ENCODE measurements at places on chromosomes 1 and 21.

GRCh38 chr1:215113776-215114153 is 31.2 kb downstream of the KCNK2 start:
- DNase-seq, result no peak

DNA sequence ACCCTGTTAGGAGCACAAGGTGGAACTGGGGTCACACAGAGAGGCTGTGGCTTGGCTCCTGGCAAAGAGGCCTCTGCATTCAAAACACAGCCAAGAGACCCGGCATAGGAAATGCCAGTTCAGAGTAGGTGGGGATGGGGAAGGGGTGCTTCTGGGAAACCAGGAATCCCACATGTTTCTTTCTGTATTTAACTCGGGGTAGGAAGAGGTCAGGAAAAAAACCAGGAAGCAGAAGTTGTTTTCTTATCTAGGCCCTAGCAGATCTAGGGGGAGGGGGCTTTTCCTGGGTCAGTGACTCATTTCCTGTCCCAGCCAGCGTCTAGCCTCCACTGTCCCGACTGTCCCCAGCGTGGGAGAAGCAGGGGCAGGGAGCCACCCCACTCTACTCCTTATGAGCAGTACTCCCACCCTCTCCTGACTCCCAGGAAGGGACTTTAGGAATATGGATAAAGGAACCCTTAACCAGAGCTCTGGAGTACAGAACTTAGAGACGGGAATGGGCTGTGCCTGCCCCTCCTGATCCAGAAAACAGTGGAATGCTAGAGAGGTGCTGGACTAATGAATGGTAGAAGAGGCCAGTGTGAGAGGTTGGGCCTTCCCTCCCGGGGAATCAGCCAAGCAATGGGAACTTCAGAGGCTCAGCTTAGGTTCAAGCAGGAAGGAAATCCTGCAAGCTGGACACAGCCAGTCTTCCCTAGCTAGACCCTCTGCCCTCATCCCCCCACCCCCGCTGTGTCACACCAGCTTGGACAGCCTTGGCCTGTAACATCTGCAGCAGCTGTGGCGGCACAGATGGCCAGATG is 5.7 kb downstream of the FHL3 start:
- peak; percentile 81 for DNase-seq

DNA sequence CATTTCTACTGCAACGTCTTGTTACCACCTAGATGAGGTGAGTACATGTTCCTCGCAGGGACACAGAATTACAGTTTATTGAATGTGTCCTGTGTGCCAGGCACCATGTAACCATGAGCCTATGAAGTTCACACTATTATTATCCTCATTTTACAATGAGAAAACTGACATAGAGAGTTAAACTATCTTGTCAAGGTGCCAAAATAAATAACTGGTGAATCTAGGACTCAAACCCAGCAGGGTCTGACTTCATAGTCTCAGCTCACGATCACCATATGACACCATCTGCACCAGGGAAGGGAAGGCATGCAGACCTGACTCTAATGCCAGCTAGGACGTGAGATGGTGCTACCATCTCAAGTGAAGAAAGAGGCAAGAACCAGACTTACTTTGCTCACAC is 2.4 kb downstream of the SELE start:
- no peak for DNase-seq

GRCh38 chr1:153203130-153203529 is at the start of gene LELP1:
Gene LELP1, plus strand, starts transcription at chr1:153203430. Its CDS starts 1,278 bp downstream, at chr1:153204708.
- DNase-seq, result no peak

DNA sequence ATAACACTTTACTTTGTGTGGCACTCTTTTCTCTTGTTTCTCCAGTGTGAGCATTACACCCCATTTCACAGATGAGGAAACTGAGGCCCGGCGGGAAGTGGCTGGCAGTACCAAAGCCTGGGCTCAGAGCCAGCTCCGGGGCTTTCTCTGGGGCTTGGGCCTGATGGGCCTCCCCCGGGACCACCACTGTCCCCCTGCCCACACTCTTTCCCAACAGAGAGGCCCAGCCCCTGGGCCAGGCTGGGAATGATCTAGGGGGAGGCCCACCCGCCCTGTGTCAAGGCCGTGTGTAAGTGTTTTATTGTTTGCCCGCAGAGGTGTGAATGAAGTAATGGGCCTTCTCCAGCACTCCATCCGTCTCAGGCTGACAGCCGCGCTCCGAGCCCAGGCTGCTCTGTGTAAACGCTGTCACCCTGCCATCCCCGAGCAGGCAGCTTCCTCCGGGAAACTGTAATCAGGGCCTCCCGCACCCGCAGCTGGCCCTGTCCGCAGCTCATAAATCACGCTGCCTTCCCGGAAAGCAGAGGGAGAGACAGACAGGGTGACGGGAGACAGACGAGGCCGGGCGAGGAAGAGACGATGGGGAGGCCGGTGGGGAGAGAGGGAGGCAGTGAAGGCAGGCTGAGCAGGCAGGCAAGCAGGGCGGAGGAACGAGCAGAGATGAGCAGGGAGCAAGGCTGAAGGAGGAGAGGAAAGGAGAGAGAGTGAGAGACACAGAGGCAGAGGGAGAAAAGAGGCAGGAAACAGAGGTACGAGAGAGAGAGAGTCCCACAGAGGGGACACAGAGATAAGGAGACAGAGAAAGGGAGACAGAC is 109.7 kb upstream of the ZBTB40 start:
- peak; percentile 60 for DNase-seq

DNA sequence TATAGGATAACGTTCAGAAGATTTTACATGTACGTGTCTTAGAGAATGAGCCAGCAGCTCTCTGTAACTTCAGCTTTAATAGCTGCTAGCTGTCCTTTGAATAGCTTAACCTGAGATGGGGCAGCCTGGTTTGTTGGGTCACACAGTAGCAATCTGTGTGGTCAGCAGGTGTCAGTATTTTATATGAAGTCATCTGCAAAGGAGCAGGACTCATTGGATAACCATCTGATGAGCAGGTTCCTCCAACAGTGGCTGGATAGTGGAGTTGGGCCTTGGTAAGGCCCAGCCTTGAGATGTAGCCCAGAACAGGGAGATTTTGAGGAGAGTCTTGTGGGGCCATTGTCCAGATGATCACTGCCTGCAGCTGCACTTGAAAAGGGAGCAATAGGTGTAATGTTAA is 6.4 kb downstream of the GSTM5 start:
- peak; percentile 27 for DNase-seq

DNA sequence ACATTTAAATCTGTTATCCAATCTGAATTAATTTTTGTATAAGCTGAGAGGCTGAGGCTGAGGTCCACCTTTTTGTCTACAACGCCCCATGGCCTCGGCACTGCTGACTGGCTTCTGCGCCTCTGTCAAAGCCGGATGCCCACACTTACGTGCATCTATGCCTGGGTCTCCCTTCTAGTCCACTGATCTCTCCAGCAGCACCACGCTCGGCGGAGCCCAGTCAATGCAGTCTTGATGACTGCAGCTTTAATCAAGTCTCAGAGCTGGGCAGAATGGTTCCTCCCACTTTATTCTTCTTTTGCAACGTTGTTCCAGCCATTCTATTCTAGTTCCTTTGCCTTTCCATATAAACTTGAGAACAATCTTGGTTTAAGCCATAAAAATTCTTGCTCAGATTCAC is 9.4 kb downstream of the PRDM15 start:
- no peak for DNase-seq

DNA sequence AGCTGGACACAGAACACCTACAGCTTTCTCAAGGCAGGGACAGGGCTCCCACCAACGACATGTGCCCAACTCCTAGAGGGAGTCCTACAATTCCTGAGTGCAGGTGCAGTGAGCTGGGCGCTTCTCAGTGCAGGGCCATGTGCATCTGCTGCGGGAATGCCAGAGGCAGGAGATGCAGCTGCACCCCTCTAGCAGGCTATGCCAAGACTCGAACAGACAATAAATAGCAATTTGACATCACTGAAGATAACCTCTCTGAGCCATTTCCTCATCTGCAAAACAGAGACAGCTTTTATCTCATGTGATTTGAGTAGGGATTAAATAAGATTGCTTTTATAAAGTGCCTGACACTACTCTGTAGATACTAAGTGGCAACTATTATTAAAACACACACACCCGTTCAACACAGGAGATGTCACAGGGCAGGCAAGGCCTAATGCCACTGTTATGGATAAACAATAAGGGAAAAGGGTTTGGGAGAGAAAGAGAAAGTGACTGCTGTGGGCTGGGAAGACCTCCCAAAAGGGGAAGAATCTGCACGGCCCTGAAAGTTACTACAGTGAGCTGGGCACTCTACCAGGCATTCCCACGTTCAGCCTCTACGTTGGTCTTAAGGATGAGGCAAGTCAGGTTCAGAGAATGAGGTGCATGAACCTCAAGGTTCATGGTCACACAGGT is 5.7 kb downstream of the SLC9A1 start:
- DNase-seq, result no peak

- DNase-seq, result no peak
These were observed 157.9 kb downstream of the DHRS3 start for GRCh38 chr1:12460121-12460520.

DNA sequence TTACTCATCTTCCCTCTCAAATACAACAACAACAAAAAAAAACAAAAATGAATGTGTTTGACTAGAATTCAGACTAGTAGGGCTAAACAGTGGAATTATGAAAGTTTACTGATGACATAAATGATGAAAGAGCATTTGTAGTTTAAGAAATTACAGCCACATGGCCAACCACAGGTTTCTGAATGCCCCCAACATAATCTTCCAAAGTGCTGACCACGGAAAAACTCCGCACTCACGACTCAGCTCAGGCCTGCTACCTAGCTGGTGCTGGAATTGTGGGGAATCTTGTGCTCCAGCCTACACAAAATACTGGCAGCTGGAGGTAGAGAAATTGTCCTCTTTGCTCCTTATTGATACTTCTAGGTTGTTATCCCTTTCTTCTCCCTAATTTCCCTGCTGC is 23.6 kb upstream of the TBX15 start:
- no peak for DNase-seq

GRCh38 chr1:179034720-179035119 is 9.0 kb downstream of the FAM20B start:
- DNase-seq, result peak; percentile 51

DNA sequence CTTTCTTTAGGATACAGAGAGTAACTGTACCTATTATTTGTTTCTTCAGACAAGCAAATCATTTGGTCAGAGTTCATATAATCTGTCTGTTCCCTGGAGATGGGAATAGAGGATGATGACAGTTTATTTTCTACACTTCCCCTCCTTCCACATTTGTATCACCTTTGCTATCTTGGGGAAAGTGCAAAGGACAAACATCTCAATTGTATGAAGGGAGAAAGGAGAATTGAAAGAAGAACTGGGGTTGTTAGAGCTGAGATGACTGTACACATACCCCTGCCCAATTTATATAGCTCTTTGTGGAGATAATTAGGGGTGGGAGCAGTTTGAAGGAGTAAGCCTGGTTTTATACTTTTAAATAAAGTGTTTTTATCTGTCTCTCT is 14.0 kb downstream of the POLR3GL start:
- DNase-seq, result no peak

All from cardiac fibroblast (primary cell).